Liver (tissue), 10 donors: ENCODE measurements at places on chromosomes 13 and 19. TPM values are rescaled to one million over a fixed set of nuclear protein-coding genes. Genes with fewer than 3 reads are reported as not detected.

GRCh38 chr13:83340170-83340569 lies 542.1 kb downstream of the SLITRK1 start:
- H3K4me3 ChIP-seq = no peak overlapping the region
- no peak for DNase-seq
- H3K4me1 ChIP-seq = no peaks in the 10 kb centered on the region

GRCh38 chr13:112657850-112658445 lies 31.9 kb upstream of the ATP11A start:
- H3K4me3 ChIP-seq = no peak overlapping the region
- no peaks in the 10 kb centered on the region for H3K4me1 ChIP-seq
- H3K27me3 ChIP-seq = no peaks in the 10 kb centered on the region
- no peaks in the 10 kb centered on the region for H3K36me3 ChIP-seq
- DNase-seq = no peak

GRCh38 chr13:49652355-49653305 lies 24.3 kb downstream of the ARL11 start:
- H3K27me3 ChIP-seq = no peaks in the 10 kb centered on the region
- no peaks in the 10 kb centered on the region for H3K4me1 ChIP-seq
- H3K36me3 ChIP-seq = no peaks in the 10 kb centered on the region

The GATAD2A gene
- total RNA-seq = 23.7 TPM
